ENCODE measurements at places on chromosomes 4 and X. TPM values are rescaled to one million over a fixed set of nuclear protein-coding genes. Genes with fewer than 3 reads are reported as not detected.
A peak's percentile ranks its signal among the peaks of the same experiment; 100 is the strongest.

DNA sequence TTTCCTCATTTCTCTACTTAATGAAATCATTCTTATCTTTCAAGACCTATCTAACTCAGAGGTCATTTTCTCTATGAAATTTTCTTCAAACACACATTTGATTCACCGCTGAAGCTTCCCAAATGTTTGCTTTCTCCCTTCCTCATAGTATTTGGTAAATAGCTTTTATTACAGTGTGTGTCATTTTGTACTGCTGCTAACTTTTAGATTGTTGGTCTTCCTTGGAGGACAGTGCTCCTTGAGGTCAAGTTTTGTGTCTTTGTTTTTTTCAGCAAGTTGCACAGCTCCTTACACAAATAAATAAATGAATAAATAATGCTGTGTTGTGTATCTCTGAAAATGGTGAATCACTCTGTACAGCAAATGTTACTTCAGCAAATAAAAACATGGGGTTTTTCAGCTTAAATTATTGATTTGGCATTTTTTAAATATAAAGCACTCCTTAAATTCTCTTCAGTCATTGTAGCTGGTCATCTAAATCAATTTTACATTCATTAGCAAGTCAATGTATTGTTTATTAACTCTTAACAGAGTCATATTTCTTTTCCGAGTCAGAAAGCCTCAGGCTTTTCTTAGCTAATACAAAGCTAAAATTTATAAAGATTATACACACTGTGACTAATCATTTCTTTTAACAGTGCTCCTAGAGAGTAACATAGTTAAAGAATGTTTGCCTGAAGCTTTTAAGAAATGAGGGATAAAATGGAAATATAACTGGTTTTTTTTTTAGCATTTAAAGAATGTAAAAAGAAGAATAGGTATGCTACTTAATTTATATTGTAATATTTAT lies 30.1 kb upstream of the MAD2L1 start:
- peaks cover 14% of the 10 kb centered on the region for H3K27me3 ChIP-seq
- no peak overlapping the region for H3K4me3 ChIP-seq
- no peaks in the 10 kb centered on the region for H3K4me1 ChIP-seq
- H3K27ac ChIP-seq, result no peak overlapping the region
- DNase-seq, result no peak
- no peaks in the 10 kb centered on the region for H3K36me3 ChIP-seq

- no peak overlapping the region for H3K27ac ChIP-seq
- no peaks in the 10 kb centered on the region for H3K27me3 ChIP-seq
- no peak for DNase-seq
- peaks cover 26% of the 10 kb centered on the region for H3K4me1 ChIP-seq
- no peaks in the 10 kb centered on the region for H3K36me3 ChIP-seq
Observed at GRCh38 chr4:76301775-76302162, 4.8 kb upstream of the STBD1 start.

Gene FGF13
- not detected for polyA plus RNA-seq

DNA sequence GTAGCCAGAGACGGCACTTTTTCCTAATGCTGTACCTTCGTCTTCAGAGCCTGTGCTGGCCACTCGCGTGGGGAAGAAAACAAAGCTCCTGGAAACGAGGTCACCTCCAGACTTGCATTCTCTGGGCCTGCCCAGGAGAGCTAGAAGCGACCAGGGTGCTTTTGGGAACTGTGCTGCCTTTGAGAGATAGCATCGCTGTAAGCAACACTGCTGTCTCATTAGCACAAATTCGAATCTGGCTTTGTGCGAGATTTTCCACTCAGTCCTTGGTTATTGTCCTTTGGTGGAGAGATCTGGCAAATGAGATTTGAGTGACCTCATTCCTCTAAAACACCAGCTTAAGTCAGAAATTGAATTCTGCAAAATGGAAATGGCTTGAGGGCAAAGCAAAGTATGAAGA lies 66.1 kb upstream of the TLR3 start:
- no peaks in the 10 kb centered on the region for H3K4me1 ChIP-seq
- no peaks in the 10 kb centered on the region for H3K27me3 ChIP-seq
- H3K4me3 ChIP-seq, result no peak overlapping the region
- no peaks in the 10 kb centered on the region for H3K36me3 ChIP-seq
- no peak for DNase-seq

GRCh38 chr4:26319949-26320537 lies 771 bp upstream of the RBPJ start:
- no peaks in the 10 kb centered on the region for H3K36me3 ChIP-seq
- peak; percentile 57 for DNase-seq
- H3K27ac ChIP-seq, result peak overlapping the region; percentile 87
- peak overlapping the region; percentile 81 for H3K4me3 ChIP-seq
- H3K4me1 ChIP-seq, result peaks cover 37% of the 10 kb centered on the region
- no peaks in the 10 kb centered on the region for H3K27me3 ChIP-seq

Gene SUPT20HL2
- not detected for polyA plus RNA-seq

DNA sequence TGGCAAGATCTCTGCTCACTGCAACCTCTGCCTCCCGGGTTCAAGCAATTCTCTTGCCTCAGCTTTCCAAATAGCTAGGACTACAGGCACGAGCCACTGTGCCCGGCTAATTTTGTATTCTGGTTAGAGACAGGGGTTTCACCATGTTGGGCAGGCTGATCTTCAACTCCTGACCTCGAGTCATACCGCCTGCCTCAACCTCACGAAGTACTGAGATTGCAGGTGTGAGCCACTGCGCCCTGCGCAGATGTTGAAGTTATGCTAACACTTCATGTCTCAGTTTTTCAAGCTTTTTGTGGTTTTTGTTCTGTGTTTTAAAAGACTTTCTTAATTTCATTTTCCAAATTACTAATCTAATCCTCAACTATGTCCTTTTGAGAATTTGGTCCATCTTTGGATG lies 154.4 kb upstream of the TLL1 start:
- peaks cover 2% of the 10 kb centered on the region for H3K27me3 ChIP-seq
- no peaks in the 10 kb centered on the region for H3K4me1 ChIP-seq
- H3K27ac ChIP-seq, result no peak overlapping the region
- H3K4me3 ChIP-seq, result no peak overlapping the region
- H3K36me3 ChIP-seq, result no peaks in the 10 kb centered on the region

GRCh38 chrX:24148121-24148520 lies 1.4 kb upstream of the ZFX start:
- peak overlapping the region; percentile 77 for H3K4me3 ChIP-seq
- H3K27ac ChIP-seq, result peak overlapping the region; percentile 94

GRCh38 chr4:68367835-68368234 lies 17.9 kb upstream of the YTHDC1 start:
- no peak overlapping the region for H3K4me3 ChIP-seq
- no peak for DNase-seq
- H3K27ac ChIP-seq, result no peak overlapping the region

GRCh38 chr4:176660561-176660960 lies 132.2 kb downstream of the VEGFC start:
- H3K27me3 ChIP-seq, result no peaks in the 10 kb centered on the region
- H3K36me3 ChIP-seq, result no peaks in the 10 kb centered on the region
- H3K4me1 ChIP-seq, result no peaks in the 10 kb centered on the region
- no peak for DNase-seq

GRCh38 chr4:128639541-128640270 lies 169.8 kb upstream of the JADE1 start:
- no peak overlapping the region for H3K4me3 ChIP-seq
- no peaks in the 10 kb centered on the region for H3K4me1 ChIP-seq
- H3K36me3 ChIP-seq, result no peaks in the 10 kb centered on the region
- DNase-seq, result no peak
- no peak overlapping the region for H3K27ac ChIP-seq

DNA sequence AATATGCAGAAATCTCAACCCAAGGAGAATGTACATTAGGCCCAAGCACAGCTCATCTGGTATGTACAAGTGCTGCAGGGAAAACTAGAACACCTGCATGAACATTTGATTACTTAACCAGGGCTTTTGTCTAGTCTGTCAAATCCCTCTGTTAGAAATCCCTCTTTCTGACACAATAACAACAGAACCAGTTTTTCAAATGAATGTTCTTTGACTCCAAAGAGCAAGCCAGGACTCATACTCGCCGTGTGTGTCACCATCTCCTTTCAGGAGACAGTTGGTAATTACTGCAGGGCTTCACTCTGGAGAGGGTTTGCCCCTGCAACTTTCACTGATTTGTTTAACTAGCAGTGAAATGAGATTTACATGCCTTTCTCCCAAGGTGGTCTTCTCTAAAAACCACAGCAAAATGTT lies 143.0 kb upstream of the FAM241A start:
- no peak for DNase-seq
- no peaks in the 10 kb centered on the region for H3K27me3 ChIP-seq
- no peak overlapping the region for H3K27ac ChIP-seq
- no peak overlapping the region for H3K4me3 ChIP-seq
- H3K36me3 ChIP-seq, result no peaks in the 10 kb centered on the region

DNA sequence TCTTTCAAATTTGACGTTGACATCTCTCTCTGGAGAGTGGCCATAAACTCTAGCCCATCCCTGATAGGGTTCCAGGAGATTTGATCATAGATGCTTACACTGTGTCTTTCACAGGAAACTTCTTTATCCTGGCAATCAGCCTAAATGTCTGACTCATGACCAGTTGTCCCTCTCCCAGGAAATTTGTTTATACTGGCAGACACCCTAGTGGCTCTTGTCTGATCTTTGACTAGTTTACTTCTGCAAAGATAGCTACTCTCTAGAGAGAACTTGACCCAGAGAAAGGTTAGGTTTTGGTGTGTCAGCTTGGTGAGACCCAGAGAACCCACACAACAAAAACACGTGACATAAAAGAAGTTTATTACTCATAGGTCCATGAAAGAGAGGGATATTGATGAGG lies 509.8 kb downstream of the CENPC start:
- no peak for DNase-seq
- no peaks in the 10 kb centered on the region for H3K36me3 ChIP-seq
- H3K27me3 ChIP-seq, result no peaks in the 10 kb centered on the region
- H3K4me3 ChIP-seq, result no peak overlapping the region
- no peaks in the 10 kb centered on the region for H3K4me1 ChIP-seq

DNA sequence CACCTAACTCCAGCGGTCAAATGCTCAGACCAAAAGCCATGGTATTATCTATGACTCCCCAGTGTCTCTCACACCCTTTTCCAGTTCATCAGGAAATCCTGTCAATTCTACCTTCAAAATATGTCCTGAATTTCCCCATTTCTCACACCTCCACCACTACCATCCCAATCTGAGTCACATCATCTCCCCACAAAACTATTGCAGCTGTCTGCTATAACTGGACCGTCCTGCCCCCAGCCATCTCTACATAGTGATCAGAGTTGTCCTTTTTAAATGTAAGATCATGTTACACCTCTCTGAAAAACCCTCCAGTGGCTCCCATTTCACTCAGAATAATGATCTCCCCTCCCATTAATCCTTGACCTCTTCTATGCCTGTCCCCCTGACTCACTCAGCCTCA lies 6.8 kb upstream of the ODAPH start:
- DNase-seq, result no peak
- no peaks in the 10 kb centered on the region for H3K4me1 ChIP-seq
- no peaks in the 10 kb centered on the region for H3K27me3 ChIP-seq
- H3K4me3 ChIP-seq, result no peak overlapping the region

- H3K36me3 ChIP-seq, result no peaks in the 10 kb centered on the region
- no peak overlapping the region for H3K27ac ChIP-seq
- no peaks in the 10 kb centered on the region for H3K27me3 ChIP-seq
- H3K4me1 ChIP-seq, result no peaks in the 10 kb centered on the region
- DNase-seq, result no peak
- no peak overlapping the region for H3K4me3 ChIP-seq
Observed at GRCh38 chr4:64538219-64538618, 129.0 kb upstream of the TECRL start.

Gene GPR119
- not detected for polyA plus RNA-seq

Gene EGF
- not detected for polyA plus RNA-seq

- H3K4me1 ChIP-seq, result no peaks in the 10 kb centered on the region
- DNase-seq, result no peak
- no peaks in the 10 kb centered on the region for H3K27me3 ChIP-seq
- no peak overlapping the region for H3K27ac ChIP-seq
- no peaks in the 10 kb centered on the region for H3K36me3 ChIP-seq
Observed at GRCh38 chrX:148047200-148047599, 66.1 kb downstream of the FMR1NB start.

- no peaks in the 10 kb centered on the region for H3K27me3 ChIP-seq
- H3K36me3 ChIP-seq, result no peaks in the 10 kb centered on the region
- H3K27ac ChIP-seq, result no peak overlapping the region
- no peak for DNase-seq
- no peaks in the 10 kb centered on the region for H3K4me1 ChIP-seq
- H3K4me3 ChIP-seq, result no peak overlapping the region
Observed at GRCh38 chrX:9440116-9440844, 24.6 kb upstream of the TBL1X start.

DNA sequence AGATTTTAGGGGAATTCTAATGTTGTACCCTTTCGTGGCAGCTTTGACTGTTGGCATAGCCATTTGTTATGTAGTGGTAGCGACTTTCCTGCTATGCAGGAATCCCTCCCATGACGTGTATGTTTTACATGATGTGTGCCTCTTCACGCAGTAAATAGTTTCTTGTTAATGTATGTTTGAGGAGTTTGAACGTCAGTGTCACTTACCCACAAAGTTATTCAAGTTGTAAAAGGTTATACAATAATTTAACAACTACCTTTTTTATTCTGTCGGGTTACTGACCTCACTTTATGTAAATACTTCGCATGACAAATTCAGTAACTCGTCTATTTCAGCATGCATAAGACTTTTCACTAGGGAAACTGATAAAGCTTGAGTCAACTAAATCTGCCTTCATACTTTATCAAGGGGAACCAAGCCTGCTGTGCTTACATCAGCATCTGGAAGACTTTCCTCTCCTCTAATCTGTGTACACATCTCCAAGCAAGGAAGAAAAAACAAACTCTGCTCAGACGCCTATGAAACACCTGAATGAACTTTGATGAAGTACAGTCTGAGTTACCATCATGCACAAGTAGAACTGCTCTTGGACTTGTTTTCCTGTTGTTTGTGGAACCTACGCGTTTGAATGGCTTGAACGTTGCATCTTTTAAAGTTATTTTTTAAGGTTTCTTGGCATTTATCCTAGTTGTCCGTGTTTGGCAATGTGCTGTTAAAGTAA lies 61.2 kb downstream of the SLC9A6 start:
- no peak overlapping the region for H3K27ac ChIP-seq
- no peaks in the 10 kb centered on the region for H3K4me1 ChIP-seq
- H3K27me3 ChIP-seq, result no peaks in the 10 kb centered on the region
- H3K4me3 ChIP-seq, result no peak overlapping the region

DNA sequence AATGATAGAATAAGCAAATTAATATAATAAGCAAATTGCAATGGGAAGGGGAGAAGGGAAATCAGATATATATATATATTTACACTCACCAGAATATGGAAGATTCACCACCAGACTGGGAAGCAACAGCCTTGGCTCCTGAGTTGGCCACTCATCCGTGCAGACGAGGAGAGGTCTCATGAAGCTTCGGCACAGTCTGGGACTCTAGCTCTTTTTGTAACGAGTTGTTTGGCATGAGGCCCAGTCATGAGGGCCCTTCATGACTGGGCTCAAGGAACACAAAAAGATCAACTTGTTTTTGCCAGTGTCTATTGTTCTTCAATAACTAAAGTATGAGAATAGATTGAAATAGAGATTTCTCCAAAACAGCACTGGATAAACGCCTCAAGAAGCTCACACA lies 176.4 kb downstream of the ADGRA3 start:
- no peak overlapping the region for H3K4me3 ChIP-seq
- no peaks in the 10 kb centered on the region for H3K27me3 ChIP-seq
- DNase-seq, result no peak
- H3K4me1 ChIP-seq, result no peaks in the 10 kb centered on the region
